ENCODE measurements at places on chromosomes 3 and 15.

DNA sequence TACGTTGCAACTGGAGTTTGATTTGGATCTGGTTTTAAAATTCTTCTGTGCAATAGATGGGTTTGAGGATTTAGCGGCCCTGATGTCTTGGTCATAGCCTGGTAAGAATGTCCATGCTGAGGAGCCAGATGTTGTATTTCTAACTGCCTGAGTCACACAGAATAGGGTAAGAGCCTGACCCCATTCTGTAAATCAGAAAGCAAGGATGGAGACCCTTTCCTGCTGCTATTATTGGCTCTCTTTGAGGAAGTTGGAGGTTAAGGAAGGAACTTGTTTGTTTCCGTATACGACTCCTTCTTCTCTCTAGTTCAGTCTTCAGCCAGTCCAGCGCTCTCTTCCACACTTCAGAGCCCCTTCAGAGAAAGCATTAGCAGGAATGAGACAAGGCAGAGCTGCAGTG, 65.1 kb downstream of the HCN4 start:
- no peak for DNase-seq

- peak; percentile 94 for DNase-seq
These were observed 139.0 kb downstream of the P3H2 start for GRCh38 chr3:189981668-189982067.

DNA sequence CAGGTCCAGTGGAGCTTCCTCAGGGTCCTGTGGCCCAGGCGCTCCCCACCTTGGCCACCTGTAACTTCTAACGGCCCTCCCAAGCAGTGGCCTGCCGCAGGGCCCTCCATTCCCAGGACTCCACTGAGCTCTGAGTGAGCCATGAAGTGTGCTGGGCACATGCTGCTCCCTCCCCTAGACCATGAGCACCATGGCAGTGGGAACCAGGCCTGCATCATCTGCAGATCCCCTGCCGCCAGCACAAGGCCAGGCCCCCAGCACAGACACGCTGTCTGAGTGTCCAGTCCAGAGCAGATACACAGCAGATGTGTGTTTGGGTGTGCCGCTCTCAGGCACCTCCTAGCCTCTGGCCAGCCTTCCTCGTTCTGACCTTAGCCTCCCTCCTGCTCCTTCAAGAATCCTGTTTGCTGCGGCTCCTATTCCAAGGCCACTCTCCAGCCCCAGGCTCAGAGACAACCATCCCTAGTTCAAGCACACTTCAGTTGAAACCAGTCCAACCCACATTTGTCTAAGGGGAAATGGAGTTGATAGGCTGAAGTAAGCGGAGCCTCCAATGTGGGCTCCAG, 7.0 kb upstream of the KLF15 start:
- DNase-seq = no peak

DNA sequence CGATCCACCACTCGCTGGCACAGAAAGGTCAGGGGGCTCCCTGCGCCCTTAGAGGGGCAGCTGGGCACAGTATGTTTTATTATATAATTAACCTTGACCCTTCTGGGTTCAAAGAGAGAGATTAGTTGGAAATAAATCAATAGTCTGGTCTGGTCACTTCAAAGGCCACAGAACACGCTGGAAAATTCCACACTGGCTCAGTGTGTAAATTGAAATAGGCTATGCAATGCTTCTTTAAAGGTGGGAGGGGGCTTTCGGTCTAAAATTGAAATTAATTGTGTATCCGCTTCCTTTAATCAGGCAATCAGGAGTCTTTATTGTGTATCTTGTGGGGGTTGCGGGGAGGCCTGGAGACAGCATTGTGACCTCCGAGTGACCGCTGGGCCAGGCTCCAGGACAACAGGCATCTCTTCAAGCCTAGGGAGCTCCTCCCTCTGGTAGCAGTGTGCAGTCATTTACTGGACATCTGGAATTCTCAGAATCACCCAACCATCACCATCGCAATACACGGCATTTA, 8.0 kb downstream of the RNU5B-1 start:
- no peak for DNase-seq

DNA sequence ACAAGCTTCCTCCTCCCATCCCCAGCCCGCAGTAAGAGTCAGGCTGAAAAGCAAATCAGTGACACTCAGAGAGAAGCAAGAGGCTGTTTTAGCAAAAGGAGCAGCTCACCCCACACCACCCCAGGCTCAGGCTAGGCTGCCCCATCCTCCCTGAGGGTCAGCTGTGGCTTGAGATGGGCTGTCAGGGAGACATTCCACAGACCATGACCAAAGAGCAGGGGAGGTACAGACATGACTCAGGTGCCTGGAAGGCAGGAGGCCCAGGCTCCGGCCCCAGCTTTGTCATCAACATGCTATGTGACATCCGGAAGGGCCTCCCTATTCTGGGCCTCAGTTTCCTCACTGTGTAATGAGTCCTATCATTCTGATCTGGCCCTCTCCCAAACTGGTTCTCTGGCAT, 24.7 kb downstream of the HCN4 start:
- DNase-seq = no peak

GRCh38 chr15:89830639-89831038, 16.0 kb upstream of the ANPEP start:
- DNase-seq = no peak

Measured in AG09309 (cell line).